ENCODE measurements at places on chromosomes 4 and X. TPM values are rescaled to one million over a fixed set of nuclear protein-coding genes. Genes with fewer than 3 reads are reported as not detected.

- DNase-seq = no peak
Observed at GRCh38 chr4:139137763-139138162, 39.3 kb downstream of the ELF2 start.

GRCh38 chrX:133418588-133418987, 3.3 kb upstream of the GPC4 start:
- no peak for DNase-seq

- DNase-seq = no peak
Observed at GRCh38 chr4:144740316-144740715, 94.4 kb downstream of the HHIP start.

- no peak for DNase-seq
Observed at GRCh38 chr4:93788712-93789111, 39.8 kb upstream of the ATOH1 start.

TREX2 gene
- 1.6 TPM for total RNA-seq

GRCh38 chr4:151147000-151147399, 47.6 kb downstream of the RPS3A start:
- no peak for DNase-seq

DNA sequence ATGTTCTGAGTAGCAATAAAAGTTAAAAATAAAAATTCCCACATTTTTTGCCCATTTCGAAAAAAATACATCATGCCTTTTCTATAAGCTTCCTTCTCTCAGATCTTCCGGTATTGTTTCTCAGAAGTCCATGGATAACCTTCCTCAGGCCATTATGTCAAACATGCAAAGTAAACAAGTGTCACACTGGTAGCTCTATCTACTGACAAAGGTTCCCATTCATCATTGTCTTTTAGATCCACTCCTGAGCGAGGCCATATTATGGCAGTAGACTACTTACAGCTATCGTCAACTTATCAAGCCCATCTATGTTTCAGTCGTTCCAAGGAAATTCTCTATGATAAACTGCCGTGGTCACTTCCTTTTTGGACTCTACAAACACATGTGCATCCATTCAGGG, 1068.2 kb downstream of the GLUD2 start:
- no peak for DNase-seq

- peak; percentile 11 for DNase-seq
Observed at GRCh38 chr4:8643986-8644385, 51.4 kb downstream of the CPZ start.

DNA sequence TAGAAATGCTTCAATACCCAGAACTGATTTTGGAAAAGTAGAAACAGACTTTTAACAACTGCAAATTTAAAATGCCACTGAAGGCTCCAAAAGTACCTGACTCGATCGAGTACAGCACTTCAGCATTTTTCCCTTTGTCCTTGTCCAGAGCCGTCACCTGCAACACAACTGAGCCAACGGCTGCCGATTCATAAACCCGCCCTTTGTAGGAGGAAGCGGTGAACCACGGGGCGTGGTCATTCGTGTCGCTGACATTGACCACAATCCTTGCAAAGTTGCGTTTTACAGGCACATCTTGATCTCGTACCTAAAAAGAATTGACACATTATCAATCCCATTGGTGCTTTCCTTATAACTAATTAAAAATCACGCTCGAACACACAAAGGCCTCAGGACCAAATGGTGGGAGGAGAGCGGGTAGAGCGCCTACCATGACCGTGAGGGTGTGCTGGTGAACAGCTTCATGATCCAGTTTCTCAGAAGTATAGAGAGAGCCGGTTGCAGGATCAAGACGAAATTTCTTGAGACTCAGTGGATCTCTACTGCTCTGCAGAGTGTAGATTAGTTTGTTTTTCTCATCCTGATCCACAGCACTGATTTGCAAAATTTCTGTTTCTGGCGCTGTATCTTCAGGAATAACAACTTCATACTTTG, 72.8 kb upstream of the MTNR1A start:
- no peak for DNase-seq

GRCh38 chrX:40420899-40421729, 159.7 kb upstream of the ATP6AP2 start:
- no peak for DNase-seq

DNA sequence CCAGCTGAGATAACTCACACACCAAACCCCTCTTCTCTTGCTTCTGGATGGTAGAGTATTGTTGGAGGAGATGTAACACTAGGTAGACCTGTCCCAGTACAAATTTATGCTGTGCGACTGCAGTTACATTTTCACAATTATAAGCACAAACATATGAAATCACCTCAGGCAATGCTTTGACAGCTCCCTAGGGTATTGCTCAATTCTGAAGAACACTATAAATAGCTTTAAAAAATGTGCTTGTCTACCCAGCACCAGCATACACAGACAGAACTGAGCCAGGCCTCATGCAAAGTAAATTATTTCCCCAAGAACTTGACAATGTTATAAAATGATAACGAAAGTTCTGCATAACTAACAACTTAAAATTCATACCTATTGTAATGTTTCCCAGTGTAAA, 1999.1 kb upstream of the ADGRL3 start:
- DNase-seq = no peak

- DNase-seq = no peak
Observed at GRCh38 chr4:6909970-6910339, 329 bp downstream of the TBC1D14 start.

IRF2 gene
- 56.8 TPM for total RNA-seq

CNKSR2 gene
- 8.0 TPM for total RNA-seq

DNA sequence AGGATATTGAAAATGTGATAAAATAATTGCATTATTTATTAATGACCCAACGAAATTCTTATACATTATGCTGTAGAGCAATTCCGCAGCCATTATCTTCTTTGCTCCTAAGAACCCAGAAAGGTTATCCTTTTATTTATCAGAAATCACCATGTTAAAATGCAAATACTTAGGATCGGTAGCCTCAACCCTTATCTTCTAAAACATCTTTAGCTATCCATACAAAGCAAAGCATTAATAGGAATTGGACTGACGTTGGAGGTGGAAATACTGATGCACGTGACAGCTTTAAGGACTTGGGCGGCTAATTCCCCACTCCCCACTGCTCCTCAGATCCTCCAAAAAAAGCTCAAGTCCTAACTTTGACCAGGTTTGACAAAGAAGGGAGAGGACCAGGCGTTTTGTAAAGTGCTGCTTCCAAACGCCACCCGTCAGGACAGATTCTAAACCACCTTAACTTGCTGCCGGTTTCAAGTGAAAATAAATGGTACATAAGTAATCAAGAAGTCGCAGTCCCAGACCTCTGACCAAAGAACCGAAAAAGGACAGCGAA, 539 bp upstream of the SPCS3 start:
- DNase-seq = no peak

GRCh38 chr4:67871867-67872266, 11.9 kb downstream of the TMPRSS11D start:
- no peak for DNase-seq

- no peak for DNase-seq
Observed at GRCh38 chr4:7652451-7652881, 217.7 kb upstream of the PSAPL1 start.

GRCh38 chr4:187016101-187016500, 292.4 kb upstream of the FAT1 start:
- no peak for DNase-seq

GRCh38 chr4:30903502-30904214, 183.5 kb downstream of the PCDH7 start:
- DNase-seq = no peak

HDX gene
- 3.3 TPM for total RNA-seq

- no peak for DNase-seq
Observed at GRCh38 chr4:150419939-150420338, 162.0 kb upstream of the MAB21L2 start.

PAGE2 gene
- not detected for total RNA-seq

DNA sequence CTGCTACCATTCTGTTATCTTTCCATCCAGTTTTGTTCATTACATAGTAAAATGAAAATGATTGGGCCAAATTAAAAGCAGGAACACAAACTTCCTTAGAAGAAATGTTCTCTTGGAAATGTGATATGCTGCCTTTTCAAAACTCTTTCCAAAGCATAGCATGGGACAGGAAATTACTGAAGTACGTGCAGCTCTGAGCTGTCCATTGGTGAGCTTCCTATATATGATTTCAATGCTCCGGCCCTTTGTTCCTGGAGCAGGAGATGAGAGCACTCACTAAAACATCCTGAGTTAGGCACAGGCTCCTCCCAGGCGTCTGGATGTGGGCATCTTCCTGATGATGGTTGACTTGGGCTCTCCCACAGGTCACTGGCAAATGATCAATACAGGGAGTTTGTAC, 33.0 kb upstream of the ANXA3 start:
- DNase-seq = no peak

GRCh38 chr4:54727346-54727745, 69.6 kb downstream of the KIT start:
- DNase-seq = no peak

DUSP9 gene
- total RNA-seq = not detected

TRIML1 gene
- total RNA-seq = not detected

- no peak for DNase-seq
Observed at GRCh38 chr4:89906777-89907521, 12.3 kb downstream of the MMRN1 start.

GRCh38 chr4:124937993-124938392, 225.5 kb upstream of the ANKRD50 start:
- no peak for DNase-seq

GRCh38 chrX:140343226-140343868, 161.5 kb downstream of the SOX3 start:
- DNase-seq = no peak

DNA sequence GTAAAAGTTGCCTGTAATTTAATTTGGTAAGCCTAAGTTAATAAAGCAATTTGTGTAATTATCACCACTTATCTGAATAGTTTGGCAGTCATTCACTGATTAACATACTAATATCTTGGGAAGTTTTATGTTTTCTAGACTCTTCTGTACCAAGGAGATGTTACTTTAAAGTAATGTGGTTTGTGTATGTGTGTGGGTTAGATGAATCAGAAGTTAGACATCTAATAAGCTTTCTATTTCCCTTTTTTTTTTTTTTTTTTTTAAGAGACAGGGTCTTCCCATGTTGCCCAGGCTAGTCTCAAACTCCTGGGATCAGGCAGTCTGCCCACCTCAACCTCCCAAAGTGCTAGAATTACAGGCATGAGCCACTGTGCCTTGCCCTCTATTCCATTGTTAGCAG, 5.3 kb downstream of the SLAIN2 start:
- DNase-seq = no peak

DNA sequence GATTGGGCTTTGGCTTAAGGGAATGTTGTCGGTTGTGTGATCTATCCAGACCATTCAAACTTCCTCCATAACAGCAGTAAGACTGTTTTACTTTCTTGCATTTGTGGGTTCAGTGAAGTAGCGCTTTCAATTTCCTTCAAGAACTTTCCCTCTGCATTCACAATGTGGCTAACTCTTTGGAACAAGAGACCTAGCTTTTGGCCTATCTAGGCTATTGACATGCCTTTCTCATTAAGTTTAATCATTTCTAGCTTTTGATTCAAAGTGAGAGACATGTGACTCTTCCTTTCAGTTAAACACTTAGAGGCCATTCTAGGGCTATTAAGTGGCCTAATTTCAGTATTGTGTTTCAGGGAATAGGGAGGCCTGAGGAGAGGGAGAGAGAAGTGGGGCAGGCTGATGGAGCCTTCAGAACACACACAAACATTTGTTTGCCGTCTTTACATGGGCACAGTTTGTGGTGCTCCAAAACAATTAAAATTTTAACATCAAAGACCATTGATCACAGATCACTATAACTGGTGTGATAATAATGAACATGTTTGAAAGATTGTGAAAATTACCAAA, 34.1 kb downstream of the ADH5 start:
- no peak for DNase-seq

DNA sequence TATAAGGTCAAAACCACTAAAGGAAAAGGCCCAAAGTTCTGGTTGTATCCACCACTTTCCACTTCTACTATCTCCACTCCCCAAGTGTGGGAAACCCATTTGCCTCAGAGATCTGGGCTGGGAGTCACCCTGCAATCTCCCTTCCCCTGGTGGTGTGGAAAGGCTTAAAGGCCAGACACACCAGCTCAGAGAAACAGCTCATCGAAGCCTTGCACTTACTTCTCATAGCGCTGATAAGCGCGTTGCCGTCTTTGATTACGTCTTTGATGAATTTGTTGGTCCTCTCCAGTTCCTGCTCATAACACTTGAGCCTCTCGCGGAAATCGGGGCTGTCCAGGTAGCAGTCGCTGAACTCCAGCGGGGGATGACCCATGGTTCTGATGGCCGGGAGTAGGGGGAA, 647 bp downstream of the OPHN1 start:
- DNase-seq = peak; percentile 1

- no peak for DNase-seq
Observed at GRCh38 chr4:182799515-182800215, 117.5 kb downstream of the DCTD start.

DNA sequence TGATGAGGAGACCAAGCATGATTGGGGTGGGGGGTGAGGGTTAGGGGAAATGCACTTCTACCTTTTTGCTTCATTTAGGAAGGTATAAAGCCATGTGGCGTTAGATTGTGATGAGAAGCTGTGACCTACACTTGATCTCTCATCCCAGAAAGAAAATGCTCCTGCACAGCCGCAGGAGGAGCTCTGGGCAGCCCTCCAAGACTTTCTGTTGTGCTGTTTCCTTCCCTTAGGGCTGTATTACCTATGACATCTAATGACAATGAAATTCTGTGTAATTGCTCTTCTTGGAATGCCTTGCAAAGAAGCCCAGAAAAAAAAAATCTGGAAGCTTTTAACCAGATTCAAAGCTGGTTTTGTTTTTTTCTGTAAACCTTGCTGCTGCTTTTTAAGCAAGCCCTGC, 13.4 kb downstream of the PRPS2 start:
- DNase-seq = no peak

- no peak for DNase-seq
Observed at GRCh38 chr4:87032884-87033533, 98.2 kb downstream of the AFF1 start.

DNA sequence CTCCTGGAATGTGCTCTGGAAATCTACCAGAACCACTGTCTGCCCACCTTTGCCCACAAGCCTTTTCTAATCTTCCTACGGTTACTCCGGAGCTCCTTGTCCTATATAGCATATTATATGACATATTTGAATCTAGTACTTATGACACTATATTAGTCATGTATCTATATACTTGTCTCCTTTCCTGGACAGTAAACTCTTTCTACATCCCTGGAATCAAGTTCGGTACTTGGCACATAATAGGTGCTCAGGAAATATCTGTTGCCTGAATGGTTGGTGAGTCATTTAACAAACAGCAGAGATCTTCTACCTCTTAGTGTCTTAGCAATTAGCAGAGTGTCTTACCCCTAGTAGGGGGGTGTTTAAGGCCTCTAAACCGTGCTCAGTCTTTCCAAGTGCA, 123.6 kb downstream of the RELL1 start:
- no peak for DNase-seq

- DNase-seq = peak; percentile 79
Observed at GRCh38 chr4:77193511-77194102, 36.6 kb downstream of the CCNG2 start.

DNA sequence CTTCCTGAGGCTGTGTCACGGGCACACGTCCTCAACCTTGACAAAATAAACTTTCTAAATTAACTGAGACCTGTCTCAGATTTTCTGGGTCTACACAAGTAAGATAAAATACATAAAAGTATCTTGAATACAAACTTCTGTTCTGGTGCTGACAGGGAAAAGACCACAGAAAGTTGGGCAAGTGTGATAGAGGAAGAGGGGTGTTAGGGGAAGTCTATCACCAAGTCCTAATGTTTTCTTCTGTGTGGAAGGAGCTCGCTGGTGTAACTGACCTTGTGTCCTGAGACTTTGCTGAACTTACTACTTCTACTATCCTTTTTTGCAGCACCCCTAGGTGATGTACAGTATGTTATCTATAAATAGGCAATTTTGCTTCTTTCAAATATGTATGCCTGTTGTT, 97.0 kb upstream of the STIM2 start:
- DNase-seq = no peak

MAN2B2 gene
- 13.9 TPM for total RNA-seq
